Activated CD4-positive, alpha-beta T cell treated with anti-CD3 and anti-CD28 coated beads, Interleukin-2, amount 50 U/mL, for 24 hours (primary cell): ENCODE measurements at places on chromosomes 4 and X.

DNA sequence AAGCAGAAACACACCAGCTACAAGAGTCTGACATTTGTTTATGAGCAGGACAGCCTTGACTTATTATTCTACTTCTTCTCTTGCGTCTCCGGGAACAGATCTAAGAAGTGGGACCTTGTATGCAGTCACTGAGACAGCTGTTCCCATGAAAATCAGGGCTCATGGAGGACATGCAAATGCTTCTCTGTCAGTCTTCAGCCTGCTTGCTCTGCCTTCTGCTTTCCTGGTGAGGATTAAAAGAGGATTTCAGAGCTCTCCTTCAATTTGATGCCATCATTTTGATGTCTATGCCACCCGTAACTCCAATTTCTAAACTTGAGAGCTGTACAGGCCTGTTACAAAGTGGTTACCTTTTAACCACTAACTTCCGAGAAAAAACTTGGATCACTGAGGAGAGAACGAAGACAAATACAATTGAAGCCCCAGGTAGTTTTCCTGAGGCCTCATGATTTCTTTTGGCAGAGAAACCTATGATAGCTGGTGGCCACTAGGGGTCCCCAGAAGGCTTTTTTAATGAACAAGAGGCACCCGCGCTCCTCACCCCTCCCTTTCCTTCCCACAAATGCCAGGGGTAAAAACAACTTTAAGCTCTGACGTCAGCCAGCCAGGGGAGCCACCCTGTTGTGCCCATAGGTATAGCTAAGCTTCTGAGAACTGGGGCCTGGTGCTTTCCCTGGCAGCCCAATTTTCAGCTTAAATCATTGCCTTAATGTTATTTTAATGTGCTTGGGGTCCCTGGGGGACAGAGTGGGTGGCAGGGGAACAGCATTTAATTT is 97.0 kb downstream of the DDIT4L start:
- peak; percentile 81 for DNase-seq

DNA sequence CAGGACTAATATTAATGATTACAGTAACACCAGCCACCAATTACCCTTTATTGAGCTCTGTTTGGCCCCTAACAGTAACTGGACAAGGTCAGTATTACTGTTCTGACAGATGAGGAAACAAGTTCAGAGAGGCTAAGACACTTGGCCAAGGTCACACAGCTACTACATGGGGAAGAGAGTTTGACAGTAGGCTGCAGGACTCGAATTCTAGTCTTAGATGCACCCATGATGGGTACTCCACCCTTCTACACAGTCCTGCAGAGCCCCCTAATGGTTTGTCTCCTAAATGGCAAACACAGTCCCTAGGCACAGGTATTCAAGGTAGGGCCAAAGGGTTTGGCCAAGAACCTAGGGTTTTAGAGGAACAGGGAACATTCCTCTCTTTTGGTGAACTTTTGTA is 93.9 kb downstream of the NSUN7 start:
- DNase-seq, result peak; percentile 12

DNA sequence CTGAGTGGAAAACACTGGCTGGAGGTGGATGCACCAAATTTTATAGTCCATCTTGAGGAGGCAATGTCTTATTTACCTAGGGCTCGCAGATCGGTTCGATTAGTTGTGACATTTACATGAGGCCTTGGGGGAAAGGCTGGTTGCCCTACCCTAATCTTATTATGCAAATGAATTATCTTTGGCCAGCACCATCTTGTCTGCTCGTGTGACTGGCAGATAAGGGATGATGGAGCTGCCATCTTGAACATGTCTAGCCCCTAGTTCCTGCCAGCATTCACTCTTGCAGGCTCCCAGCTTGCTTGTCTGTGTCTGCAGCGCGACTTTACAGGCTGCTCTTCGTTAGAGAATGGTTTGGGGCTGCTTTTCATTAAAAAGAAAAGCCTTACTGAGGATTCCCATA is 61.9 kb downstream of the SEC24B start:
- DNase-seq, result no peak

DNA sequence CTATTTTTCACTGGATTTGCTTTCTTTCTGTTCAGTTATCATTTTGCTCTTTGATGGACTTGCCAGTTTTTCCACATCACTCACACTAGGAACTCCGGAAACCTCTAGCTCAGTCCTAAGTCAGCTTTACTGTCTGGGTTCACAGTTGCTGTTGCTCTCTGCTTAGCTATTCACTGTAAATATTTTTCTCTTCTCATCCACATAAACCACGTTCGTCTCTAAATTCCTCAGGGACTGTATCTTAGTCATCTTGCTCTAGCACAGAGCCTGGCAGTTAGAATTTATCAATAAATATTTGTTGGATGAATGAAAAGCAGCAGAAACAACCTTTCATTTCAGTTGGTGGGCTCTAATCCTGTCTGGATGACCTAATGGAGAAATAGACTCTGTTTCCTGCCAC is 119.4 kb upstream of the DMD start:
- no peak for DNase-seq

- no peak for DNase-seq
These were observed 61.3 kb downstream of the HCCS start for GRCh38 chrX:11172415-11172814.

DNA sequence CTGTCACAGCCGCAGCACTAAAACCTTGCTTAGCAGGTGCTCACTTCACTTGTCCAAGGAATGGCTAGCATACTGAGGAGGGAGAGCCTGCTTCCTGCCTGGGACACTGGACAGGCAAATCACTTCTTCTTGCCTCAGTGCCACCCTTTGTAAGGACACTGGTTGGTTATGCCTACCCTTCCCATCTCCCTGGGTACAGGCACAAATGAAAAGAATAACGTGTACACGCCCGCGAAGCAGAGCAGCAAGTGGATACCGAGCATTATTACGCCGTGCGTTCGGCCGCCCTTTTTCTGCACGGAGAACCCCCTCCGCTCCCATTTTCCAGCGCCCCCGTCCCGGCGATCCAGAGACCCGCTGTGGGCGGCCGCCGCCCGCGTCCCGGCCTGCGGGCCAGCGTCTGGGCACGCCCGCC is 338 bp upstream of the KLHL2 start:
- DNase-seq, result no peak

- DNase-seq, result no peak
These were observed 421.4 kb upstream of the DIPK2B start for GRCh38 chrX:45622042-45622423.

DNA sequence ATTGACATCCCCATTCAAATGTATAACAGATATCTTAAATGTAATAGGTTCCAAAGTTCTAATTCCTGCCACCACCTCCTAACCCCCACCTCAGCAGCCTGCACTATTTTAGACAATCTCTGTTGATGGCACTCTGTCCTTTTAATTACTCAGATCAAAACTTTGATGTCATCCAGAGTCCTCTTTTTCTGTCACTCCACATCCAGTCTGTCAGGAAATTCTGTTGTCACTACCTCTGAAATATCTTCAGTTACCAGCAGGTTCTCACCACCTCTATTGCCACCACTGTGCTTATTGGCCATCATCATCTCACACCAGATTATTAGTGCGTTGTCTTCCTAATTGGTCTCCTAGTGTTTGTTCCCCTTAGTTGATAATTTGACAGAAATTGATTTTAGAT is 76.2 kb downstream of the PTPN13 start:
- no peak for DNase-seq

DNA sequence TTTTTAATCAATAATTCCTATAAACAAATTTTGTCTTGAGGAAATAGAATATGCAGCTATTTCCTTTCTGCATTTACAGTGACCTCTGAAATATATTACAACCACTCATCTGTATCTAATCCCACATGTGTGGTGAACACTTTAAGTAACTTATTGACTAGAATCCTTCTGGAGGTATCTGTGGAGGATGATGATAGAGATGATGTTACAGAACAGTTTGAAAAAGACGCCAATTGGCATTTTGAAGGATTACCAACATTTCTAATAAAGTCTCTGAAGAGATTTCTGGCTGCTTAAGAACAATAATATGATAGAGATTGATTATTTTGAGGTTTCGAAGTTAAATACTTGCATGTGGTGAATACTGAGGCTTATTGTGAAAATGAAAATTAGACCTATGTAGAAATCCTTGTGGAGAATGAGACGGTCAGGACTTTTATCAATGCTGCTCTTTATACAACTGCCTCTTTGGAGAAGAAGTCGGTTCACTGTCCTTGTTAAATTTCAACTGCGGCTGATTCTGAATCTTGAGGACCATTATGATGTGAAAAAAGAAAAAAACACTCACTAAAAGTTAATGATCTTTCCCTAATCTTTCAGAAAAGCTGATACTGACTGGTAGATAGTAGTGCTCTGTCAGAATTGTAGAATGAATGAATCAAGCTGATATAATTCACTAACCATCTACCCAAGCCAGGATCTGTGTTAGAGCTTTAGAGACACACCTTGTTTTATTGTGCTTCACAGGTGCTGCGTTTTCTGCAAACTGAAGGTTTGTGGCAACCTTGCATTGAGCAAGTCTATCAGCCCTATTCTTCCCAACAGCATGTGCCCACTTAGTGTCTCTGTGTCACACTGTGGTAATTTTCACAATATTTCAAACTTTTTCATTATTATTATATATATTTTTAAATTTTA is 204.7 kb downstream of the SPRY1 start:
- DNase-seq, result no peak

- DNase-seq, result no peak
These were observed 87.4 kb upstream of the ETNPPL start for GRCh38 chr4:108850219-108850649.

- DNase-seq, result no peak
These were observed 28.7 kb downstream of the NLRP2B start for GRCh38 chrX:57651169-57651919.

- no peak for DNase-seq
These were observed 881.0 kb downstream of the PCDH18 start for GRCh38 chr4:136651278-136651667.

DNA sequence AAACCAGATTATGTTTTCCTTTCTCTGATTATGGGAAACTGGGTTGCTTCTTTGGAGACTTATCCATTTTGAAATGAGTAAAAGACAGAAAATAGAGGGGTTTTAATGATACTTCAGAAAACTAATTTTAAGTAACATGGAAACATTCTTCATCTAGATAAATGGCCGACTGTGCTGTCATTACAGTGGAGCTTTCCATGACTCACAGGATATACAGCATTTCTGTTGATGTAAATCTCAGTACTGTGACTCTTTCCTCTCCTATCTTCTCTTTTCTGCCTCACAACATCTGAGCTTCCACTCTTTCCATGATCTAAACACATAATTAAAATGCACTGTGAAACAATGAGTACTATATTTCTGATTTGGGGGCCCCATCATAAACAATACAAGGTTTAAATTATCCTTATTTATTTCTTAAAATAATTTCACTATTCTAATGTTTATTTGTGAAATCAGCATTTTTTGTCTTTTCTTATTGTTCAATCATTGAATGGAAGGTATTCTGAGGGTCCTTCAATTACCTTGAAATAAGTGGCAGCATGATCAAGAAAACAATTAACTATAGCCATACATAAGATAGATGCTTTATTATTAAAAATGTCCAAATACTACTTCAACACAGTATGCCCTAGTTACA is 19.3 kb downstream of the SEC24D start:
- DNase-seq, result no peak

- no peak for DNase-seq
These were observed 120.2 kb upstream of the ADGRL3 start for GRCh38 chr4:61079976-61080375.

GRCh38 chr4:90219822-90220221 is 92.6 kb downstream of the CCSER1 start:
- no peak for DNase-seq

DNA sequence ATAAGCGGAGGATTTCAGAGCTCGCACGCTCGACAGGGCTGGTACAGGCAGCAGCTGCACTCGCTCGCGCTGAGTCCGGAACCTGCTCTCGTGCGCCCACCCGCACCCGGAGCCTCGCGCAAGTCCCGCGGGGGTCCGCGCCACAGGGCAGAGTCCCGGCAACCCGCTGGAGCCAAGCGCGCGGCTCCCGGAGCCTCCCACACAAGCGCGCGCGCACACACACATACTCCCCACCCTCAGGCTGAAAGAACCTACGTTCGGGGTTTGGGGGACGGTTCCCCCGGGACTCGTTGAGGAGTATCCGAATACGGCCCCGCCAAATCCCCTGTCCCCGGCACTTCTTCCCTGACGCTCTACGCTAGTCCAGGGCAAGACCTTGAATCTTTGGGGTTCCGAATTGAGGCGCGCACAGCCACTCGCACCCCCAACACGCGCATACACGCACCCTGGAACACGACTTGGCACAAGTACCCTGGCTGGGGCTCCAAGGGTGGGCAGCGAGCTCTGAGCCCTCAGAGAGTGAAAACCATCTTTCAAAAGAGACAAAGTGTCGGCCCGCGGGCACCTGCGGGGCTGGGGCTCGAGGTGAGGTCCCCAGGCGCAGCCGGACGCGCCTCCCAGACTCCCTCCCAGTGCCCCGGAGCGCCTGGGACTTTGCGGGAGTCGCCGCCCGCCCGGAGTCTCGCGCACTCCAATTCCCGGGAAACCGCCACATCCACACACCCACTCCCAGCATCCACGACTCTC is 952 bp downstream of the ANOS1 start:
- DNase-seq, result no peak

- peak; percentile 17 for DNase-seq
These were observed 29.0 kb downstream of the REELD1 start for GRCh38 chr4:146243141-146243882.

- DNase-seq, result no peak
These were observed 10.2 kb upstream of the TMEM185A start for GRCh38 chrX:149641835-149642234.

- no peak for DNase-seq
These were observed 127.2 kb downstream of the ARHGEF9 start for GRCh38 chrX:63657821-63658220.

DNA sequence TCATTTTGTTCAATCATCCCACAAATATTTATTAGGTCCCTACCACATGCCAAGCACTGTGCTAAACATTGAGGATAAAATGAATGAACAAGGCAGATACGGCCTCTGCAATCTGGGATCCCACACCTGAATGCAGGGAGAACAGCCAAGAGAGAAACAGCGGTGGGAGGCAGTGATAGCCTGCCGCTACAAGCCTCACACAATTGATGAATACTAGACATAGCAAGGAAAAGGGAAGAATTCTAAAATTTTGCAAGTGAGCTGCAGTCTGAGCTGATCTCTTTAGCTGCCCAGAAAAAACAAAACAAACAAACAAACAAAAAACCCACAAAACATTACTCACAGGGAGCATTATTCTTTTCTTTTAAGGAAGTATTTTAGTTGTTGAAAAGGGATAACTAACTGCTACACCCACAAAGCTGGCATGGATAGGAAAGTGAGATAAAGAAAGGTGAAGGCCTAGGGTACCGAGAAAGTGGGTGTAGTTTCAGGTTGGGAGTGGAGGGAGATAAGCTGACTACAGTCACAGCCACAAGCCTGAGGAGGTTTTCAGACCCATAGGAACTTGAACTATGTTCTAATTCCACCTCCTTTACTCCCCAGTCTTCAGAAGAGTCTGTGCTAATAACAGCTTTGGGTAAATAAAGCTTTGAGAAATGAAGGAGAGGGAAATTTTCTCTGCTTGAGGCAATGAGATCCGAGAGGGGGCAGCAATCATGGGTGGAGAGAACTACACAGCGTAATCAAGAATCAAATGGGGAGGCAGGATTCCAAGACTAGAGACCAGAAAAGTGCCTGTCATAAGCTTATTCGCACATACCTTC is 85.4 kb downstream of the SH3RF1 start:
- no peak for DNase-seq
